ENCODE measurements at places on chromosomes 4 and X. TPM values are rescaled to one million over a fixed set of nuclear protein-coding genes. Genes with fewer than 3 reads are reported as not detected.
A peak's percentile ranks its signal among the peaks of the same experiment; 100 is the strongest.

- DNase-seq: no peak
Measured at GRCh38 chr4:35250331-35250730, 994.0 kb downstream of the ARAP2 start.

DNA sequence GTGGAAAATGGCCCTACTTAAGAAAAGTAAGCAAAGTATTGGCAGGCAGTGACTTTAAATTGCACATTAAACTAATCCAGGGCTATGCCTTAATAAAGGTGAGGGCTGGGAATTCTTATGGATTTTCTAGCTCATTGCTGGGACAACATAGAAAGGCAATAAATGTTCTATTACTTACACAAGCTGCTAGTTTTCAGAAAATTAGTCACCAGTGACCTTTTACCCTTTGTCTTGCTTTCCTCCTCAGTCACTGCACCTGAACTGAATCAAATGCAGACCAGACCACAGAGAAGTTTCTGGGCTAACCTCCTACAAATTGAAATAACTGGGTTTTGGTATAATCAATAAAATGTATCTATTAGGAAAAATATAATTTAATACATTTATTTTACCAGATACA lies 694.4 kb upstream of the FAM241A start:
- DNase-seq: no peak

OPHN1 gene
- total RNA-seq: 7.7 TPM

- no peak for DNase-seq
Measured at GRCh38 chrX:155968791-155969190, 28.7 kb upstream of the IL9R start.

- no peak for DNase-seq
Measured at GRCh38 chr4:88146891-88147290, 11.5 kb downstream of the ABCG2 start.

DNA sequence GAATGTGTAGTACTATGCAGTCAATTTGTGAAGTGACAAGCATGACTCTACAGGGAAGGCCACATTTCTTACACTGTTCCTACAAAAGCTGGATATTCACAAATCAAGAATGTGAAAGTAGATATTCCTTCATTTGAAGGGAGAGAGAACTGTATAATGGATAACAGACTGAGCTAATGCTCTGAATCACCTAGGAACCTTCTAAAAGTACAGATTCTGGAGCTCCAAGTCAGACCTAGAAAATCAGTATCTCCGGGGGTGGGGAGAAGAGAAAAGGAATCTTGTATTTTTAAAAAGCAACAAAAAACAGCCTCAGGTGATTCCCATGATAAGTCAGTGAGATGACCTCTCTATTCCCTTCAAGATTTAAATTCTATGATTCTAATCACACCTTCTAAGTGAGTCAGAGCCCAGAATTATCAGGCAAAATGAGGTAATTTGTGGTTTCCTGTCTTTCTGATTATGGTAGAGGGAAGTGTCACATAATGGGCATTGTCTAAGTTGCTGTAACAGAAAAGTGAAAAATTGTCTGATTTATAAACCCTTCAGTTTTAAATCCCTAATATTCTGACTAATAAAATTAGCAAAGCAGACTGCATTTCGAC lies 80.9 kb downstream of the IL21 start:
- peak; percentile 43 for DNase-seq

DNA sequence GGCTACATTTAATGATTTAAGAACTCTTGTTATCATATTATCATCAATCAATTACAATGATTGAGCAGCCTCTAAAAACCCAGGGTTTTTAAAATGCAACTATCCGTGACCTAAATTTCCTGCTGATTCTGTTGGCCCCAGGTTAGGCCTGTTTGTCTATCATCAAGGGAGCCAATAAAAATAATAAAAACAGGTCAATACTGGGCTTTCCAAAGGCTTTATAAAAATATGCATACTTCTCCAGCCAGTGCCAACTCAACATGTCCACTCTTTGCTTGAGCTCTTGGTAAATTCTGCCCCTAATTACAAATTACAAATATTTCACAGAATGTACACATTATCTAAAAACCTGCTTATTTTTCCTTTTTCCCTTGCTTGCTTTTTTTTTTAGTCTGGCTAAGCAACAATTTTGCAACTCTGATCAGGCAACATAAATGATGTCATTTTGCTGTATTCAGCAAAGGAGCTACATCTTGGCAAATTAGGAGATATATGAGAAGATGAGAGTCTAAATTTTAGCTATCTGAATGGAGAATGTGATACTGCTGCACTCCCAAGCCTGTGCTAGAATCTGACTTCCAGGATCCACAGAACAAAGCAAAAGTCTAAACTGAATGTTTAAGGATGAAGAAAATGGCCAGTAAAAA lies 204.0 kb downstream of the SCFD2 start:
- no peak for DNase-seq

DNA sequence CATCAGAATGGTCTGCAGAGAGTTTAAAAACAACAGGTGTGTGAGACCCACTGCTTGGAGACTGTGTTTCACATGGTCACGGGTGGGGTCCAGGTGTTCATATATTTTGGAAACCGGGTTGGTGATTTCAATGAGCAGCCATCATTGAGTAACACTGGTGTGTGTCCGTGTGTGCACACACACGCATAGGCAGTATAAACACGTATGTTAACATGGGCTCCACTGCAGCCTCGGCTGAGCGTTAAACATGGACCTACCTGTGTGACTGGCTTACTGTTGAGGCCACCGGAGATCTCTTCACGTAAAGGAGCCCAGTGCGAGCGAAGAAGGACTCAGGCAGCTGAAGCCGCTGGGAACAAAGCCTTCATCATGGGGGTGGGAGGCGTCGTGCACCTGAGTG lies 56.9 kb upstream of the TLR3 start:
- no peak for DNase-seq

GRCh38 chr4:20422398-20422797 lies 170.7 kb downstream of the SLIT2 start:
- DNase-seq: peak; percentile 55

LIMCH1 gene
- total RNA-seq: 20.7 TPM

- DNase-seq: no peak
Measured at GRCh38 chr4:7375427-7375826, 59.3 kb downstream of the PSAPL1 start.

DNA sequence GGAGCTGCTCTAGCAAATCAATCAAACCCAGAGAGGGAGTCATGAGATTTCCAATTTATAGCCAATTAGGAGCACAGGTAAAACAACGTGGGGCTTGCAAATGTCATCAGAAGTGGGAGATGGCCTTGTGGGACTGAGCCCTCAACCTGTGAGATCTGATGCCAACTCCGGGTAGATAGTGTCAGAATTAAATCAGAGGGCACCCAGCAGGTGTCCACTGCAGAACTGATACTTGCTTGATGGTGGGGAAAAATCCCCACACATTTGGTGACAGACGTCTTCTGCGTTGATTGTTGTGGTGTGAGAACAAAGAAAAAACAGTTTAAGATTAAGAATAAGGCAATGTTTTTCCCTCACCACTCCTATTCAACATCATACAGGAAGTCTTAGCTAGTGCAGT lies 1402.8 kb downstream of the RAPGEF2 start:
- DNase-seq: no peak

GRCh38 chrX:20530406-20530921 lies 263.8 kb upstream of the RPS6KA3 start:
- peak; percentile 54 for DNase-seq

DNA sequence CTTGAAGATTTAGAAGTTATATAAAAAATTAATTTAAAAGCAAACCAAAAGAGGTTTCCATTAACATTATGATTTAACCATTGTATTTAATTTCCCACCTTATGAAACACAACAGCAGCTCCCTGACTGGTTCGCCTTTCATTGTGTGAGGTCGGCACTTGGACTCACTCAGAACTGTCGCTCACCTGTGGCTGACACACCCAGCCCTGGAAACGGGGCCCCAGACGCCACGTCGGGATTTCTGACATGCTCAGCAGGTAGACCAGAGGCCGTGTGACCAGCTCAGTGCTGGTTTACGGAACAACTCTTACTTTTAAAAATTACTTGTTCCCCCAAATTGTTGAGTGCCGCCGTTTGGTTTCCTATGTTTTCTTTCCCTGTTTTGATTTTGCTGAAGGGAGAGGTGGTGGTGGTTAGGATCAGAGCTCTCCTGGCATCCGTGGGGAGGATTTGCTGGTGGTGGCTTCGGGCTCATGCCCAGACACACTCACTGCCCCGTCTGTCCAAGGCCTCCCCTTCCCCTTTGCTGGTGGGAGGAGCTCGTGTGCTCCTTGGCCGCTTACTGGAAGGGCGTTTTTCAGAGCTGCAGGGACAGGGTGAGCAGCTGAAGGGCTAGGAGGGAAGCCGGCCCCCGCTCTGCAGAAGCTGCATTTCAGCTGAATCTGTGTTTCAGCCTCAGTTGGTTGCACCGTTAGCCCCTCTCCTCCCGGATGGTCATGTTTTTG lies 59.2 kb downstream of the CPLX1 start:
- no peak for DNase-seq

- no peak for DNase-seq
Measured at GRCh38 chrX:590693-591404, 39.7 kb upstream of the SHOX start.

Measured in lung microvascular endothelial cell (primary cell).